ENCODE measurements at places on chromosomes 11 and 22.
A peak's percentile ranks its signal among the peaks of the same experiment; 100 is the strongest.

DNA sequence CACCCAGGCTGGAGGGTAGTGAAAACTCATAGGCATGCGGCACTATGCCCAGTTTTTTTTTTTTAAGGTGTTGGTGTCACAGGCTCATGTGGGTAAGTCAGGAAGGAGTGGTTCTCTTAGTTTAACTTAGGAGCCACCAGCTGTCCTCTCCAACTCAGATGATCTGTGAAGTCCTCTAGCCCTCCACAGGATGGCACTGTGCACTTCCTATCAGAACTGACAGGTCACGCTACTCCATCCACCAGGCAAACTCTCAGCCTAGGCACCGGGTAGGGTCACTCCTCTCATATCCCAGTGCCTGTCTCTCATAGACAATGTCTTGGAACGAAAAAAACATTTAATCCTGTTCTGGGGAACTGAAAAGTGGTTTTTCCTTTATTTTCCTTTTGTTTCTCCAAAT is 16.5 kb downstream of the NAP1L4 start:
- peak; percentile 60 for DNase-seq

GRCh38 chr11:119511614-119512306 is 88.8 kb upstream of the THY1 start:
- DNase-seq: no peak

- peak; percentile 65 for DNase-seq
Observed at GRCh38 chr22:42169055-42169469, 38.5 kb upstream of the CYP2D6 start.

DNA sequence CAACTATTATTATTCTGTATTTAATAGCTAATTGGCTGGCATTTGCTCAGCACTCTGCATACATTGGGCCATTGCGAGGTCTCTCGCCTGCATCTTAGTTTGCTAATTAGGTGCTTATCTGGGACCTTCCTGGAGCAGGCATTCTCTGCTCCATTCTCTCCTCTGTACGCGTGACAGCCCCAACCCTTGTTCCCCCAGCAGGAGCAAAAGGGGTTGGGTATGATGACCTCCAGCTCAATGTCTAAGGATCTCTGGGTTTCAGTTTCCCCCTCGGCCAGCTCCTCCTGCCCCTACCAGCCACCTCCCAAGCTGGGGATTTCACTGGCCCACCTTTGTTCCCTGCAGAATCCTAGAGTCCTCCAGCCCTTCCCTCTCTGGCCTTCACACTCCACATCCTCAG is 9.7 kb upstream of the LGALS2 start:
- no peak for DNase-seq

DNA sequence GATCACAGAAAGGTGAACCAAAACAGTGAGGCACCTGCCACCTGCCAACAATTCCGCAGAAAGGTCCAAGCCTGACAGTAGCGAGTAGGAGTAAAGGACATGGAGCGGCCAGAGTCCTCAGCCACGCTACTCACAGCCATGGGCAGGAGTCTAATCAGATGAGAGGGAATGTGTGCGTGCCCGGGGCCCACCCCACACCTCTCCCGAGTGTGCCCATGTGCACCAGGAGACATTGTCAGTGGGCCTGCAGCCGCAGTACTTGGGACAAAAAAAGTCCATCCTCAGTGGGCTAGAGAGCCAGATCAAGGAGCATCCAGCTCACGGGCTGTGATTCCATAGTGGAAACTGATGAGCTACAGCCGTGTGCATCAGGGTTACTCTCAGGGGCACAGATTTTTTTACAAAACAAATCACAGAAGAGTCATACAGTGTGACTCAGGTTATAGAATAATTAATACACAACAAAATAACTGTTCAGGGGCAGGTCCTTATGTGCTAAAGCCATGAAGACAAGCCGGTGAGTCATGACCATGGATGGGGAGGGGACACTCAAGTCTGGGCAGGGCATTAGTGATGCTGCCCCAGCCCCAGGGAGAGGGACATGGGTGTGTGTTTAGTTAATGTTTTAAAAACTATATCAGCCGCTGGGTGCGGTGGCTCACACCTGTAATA is 12.0 kb downstream of the SART1 start:
- DNase-seq: no peak

GRCh38 chr11:14380947-14381561 is 22.1 kb upstream of the RRAS2 start:
- DNase-seq: peak; percentile 46

GRCh38 chr11:128902515-128903066 is 11.4 kb downstream of the KCNJ5 start:
- no peak for DNase-seq

DNA sequence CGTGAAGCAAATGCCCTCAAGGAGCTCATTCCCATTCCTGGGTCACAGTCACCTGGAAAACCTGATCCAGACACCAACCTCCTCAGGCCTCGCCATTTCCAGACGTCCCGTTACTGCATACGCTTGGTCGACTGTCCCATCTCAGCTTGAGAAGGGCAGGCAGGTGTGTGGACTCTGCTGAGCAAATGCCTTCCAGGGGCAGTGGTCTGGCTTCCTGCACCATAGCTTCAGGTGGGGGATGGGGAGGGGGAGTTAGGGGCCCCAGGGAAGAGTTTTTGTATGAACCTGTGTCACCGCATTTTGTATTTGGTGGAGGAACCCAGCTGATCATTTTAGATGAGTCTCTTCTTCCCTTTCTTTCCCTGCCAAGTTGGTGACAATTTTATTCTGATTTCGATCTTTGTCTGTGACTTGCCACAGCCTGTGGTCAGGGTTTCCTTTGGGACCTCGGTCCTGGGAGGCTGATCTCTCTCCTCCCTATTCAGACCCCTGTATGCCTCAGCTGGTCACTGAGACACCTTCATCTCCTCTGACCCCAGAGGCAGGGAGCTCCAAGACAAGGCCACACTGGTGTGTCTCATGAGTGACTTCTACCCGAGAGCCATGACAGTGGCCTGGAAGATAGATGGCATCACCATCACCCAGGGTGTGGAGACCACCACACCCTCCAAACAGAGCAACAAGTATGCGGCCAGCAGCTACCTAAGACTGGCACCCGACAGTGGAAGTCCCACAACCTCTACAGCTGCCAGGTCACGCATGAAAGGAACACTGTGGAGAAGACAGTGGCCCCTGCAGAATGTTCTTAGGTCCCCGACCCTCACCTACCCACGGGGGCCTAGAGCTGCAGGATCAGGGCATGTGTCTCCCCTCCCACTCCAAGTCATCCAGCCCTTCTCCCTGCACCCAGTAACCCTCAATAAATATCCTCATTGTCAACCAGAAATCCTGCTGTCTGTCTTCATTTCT is 22.9 kb downstream of the IGLL5 start:
- DNase-seq: no peak

- DNase-seq: no peak
Observed at GRCh38 chr22:39080052-39080762, 3.1 kb downstream of the APOBEC3G start.

GRCh38 chr11:130071211-130071712 is 1.6 kb downstream of the APLP2 start:
- no peak for DNase-seq

- DNase-seq: no peak
Observed at GRCh38 chr11:13183826-13184196, 93.8 kb upstream of the BMAL1 start.

DNA sequence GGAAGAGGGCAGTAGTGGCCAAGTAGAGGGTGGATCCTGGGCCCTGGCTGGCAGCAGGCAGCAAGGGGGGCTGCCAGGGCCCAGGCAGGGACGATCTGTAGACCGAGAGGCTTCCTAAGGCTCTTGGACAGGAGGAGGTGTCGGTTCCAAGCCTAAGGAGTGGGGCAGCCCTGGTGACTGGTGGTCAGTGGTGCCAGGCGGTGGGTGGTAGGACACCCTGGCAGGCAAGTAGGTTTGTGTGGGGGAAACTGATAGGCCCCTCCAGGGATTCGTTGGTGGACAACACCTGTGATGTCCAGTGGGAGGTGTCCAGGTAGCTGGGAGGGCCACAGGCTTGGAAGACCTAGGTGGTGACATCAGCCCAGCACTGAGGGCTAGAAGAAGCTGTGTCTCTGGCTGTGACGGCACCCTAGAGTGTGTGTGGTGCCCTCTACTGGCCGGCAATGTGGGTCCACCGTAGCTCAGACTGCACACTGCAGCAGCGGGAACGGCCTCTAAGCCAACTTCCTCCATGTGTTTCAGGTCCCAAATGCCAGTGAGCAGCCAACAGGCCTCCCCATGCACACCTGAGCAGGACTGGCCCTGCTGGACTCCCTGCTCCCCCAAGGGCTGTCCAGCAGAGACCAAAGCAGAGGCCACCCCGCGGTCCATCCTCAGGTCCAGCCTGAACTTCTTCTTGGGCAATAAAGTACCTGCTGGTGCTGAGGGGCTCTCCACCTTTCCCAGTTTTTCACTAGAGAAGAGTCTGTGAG is 9.4 kb upstream of the SAMM50 start:
- DNase-seq: peak; percentile 38

DNA sequence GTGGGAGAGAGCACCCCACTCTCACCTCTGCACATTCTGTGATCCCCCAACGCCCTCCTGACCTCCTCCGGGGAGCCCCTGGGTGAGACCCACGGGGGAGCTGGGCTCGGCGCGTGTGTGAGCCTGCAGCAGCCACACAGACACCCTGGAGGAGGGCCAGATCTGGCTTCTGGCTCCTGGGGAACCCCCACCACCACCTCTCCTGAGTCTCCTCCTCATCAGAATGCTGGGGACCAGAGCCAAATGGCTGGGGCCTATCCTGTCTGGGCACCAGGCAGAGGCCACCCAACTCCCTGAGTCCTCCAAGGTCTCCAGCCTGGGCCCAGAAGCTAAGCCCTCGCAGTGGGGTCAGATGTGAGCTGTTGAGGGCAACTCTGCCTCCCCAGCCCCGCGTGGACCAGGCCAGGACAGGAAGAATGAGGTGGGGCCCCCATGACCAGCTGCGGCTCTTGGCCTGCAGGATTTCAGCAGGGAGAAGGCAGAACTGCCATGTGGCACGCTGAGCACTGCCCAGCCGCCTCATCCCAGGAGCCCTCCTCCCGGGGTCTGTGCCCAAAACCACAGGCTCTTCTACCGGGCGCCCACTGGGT is 5.5 kb upstream of the PIM3 start:
- no peak for DNase-seq

- peak; percentile 40 for DNase-seq
Observed at GRCh38 chr11:108734956-108735559, 70.2 kb downstream of the DDX10 start.

DNA sequence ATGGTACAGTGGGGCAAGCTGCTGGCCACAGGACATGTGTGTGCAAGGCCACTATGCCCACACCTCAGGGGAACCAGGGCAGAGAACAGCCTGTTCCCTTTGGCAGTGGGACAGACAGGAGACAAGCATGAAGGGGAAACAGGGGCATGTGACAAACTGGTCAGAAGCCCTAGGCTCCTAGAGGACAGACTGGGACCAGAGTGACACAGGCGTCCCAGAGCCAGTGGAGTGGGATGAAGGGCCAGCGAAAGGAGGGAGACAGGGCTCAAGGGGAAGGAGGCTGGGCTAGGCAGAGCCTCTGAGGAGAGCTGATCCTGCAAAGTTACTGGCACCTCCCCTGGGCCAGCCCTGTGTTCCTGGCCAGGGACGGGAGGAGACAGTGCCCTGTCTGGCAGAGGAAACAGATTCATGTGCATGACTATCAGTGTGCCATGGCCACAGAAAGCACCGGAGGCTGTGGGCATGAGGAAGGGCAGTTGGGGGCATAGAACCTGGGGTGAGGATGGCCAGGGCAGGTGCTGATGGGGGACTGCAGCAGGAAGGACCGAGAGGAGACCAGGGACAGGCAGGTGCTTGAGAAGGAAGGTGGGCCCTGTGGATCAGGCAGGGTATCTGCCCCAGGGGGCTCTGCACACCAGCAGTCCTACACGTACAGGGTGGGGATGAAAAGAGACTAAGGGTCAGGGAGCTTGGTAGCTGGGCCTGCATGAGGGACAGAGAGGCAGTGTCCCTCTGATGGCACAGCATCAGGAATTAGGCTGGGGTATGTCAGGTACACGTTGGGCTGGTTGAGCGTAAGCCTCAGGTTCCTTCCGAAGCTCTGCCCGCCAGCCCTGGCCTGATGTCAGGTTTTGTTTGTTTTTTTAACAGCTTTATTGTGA is 9.8 kb downstream of the DERL3 start:
- DNase-seq: no peak

DNA sequence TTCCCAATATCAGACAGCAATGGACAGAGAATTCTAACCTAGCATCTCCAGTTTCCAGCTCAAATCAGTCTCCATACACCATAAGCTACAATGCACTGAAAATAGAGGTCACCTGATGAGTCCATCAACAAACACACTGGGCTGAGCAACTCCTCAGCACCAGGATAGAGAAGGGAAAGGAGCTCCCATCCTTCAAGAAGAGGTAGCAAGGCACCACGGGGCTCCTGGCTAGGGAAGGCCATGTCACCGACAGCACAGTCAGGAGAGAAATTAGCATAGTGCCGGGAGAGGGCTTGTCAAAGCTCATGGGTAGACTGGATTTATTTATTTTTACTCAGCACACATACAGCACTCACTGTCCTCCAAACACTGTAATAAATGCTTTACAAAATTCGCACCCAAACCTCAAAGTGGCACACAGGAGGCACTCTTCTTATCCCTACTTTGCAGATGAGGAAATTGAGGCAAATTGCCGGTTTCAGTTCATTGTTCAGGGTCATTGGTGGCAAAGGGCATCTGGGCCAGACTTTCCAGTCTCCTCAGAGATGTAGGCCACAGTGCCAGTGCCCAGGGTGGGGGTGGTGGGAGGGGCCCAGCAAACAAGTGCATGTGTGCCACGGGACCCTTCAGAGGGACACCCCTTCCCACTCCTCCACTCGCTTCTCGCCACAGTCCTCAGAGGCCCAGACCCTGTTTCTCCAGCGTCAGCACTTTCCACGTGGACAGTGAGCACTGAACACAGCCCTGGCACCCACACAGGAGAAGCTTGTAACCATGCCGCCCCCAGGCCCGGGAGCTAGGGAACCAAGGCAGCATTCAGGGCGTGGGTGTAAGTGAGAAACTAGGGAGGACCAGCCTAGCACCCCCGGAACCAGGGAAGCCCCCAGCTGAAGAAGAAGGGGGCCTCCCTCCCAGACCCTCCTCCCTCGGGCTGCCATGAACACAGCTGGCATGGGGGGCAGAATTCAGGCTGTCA is 1417.4 kb downstream of the TBC1D22A start:
- no peak for DNase-seq

DNA sequence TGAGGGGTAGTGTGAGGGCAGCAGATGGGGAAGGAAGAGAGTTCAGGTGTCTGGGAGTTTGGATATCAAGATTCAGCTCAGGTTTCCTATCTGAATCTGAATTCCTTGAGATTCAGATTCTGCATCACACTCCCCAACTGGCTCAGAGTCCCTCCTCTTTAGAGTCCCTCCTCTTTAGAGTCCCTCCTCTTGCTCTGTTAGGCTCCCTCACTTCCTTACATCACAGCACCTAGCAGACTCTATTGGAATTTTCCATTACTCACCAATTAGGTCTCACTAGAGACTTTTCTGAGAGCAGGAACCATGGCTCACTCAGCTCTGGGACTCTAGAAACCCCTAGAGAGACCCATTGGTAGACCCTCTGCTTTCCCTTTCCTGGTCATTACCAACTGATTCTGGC is 303.4 kb upstream of the SYN3 start:
- no peak for DNase-seq

- no peak for DNase-seq
Observed at GRCh38 chr11:129989149-129989813, 13.4 kb downstream of the PRDM10 start.

GRCh38 chr11:74030723-74031676 is 22.1 kb upstream of the UCP3 start:
- DNase-seq: peak; percentile 64
